ENCODE measurements at places on chromosomes 1 and 21. TPM values are rescaled to one million over a fixed set of nuclear protein-coding genes. Genes with fewer than 3 reads are reported as not detected.

Gene MCOLN3
- total RNA-seq = not detected

Gene CFAP74
- not detected for total RNA-seq

Gene FRRS1
- total RNA-seq = 4.8 TPM

Gene CR1L
- total RNA-seq = not detected

Gene LRRC53
- not detected for total RNA-seq

Gene LMX1A
- not detected for total RNA-seq

Gene LYST
- 8.9 TPM for total RNA-seq

Gene TENT5C
- 0.12 TPM for total RNA-seq

Gene SEC16B
- 0.44 TPM for total RNA-seq

Gene GJA9
- not detected for total RNA-seq

Gene LMO4
- total RNA-seq = 22.5 TPM

Gene CPTP
- total RNA-seq = 29.5 TPM

Gene ERG
- 223 TPM for total RNA-seq

Gene MAGOH
- 60.1 TPM for total RNA-seq

Gene ADORA1
- total RNA-seq = not detected

Gene PHC2
- total RNA-seq = 79.0 TPM

Gene PGLYRP4
- total RNA-seq = not detected

Gene MAP3K7CL
- total RNA-seq = 10.9 TPM

Gene RIPPLY3
- total RNA-seq = not detected
